ENCODE measurements at places on chromosomes 1 and 21. TPM values are rescaled to one million over a fixed set of nuclear protein-coding genes. Genes with fewer than 3 reads are reported as not detected.
A peak's percentile ranks its signal among the peaks of the same experiment; 100 is the strongest.

GRCh38 chr1:35505911-35506798 lies 51.0 kb downstream of the KIAA0319L start:
- DNase-seq, result no peak

The BPNT1 gene
- 26.6 TPM for total RNA-seq

- no peak for DNase-seq
These were observed 32.6 kb upstream of the BTG2 start for GRCh38 chr1:203272633-203273205.

GRCh38 chr21:28459193-28459592 lies 533.5 kb downstream of the LTN1 start:
- DNase-seq, result no peak

DNA sequence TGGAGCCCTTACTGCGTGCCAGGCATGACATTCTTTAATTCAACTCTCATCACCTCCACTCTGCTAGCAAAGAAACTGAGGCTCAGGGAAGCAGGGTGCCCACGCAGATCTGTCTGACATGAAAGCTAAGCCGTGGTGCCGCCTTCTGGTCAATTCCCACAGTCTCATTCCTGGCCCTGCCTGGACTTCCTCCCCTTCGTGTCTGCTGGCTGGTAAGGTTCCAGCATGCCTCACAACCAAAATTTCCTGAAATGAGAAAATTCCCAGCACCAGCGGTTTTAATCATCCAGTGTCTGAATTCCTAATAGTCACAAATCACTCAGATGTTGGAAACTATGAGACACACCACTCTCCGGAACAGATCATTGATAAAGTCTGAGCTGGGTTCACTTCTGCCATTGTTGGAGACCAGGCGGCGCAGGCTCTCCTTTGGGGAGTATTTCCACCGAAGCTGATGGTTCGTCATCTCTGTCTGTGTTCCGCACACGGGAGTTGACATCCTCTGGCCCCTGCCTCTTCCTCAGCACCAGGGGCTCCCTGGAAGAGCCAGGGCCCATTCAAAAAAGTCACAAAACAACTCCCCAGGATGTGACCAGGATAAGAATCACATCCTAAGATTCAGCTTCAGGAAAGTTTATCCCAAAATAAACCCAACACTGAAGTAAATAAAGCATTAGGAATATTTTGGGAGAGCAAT lies 167.7 kb downstream of the PLPP3 start:
- DNase-seq, result no peak

DNA sequence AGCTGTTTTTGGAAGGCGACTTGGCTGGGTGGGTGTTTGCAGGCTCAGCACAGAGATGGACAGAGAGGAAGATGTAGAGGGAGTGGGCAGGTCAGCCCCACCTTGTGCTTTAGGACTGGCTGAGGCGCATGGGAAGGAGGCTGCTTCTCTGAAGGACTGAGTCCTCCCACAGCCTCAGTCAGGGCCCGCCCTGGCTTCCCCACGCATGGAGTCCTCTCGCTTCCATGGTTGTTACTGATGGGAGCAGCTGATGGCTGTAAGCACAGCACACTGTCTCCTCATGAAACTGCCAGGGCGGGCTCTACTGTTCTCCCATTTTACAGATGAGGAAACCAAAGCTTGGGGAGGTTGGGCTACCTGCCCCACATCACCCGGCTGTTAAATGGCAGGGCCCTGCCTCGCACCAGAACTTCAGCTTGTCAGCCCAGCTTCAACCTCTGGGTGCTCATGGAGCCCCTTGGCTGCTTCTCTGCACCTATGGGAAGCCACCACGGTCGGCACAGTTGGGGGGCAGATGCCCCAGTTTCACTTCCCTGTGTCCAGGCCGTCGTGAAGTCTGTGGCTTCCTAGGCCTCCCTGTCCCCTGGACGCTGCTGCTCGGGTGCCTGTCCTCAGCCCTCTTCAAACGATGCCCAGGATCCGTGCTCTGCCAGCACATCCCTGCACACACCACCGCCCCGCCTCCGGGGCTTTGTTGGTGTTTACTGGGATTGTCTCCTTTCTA lies 2.4 kb downstream of the TMEM201 start:
- no peak for DNase-seq

DNA sequence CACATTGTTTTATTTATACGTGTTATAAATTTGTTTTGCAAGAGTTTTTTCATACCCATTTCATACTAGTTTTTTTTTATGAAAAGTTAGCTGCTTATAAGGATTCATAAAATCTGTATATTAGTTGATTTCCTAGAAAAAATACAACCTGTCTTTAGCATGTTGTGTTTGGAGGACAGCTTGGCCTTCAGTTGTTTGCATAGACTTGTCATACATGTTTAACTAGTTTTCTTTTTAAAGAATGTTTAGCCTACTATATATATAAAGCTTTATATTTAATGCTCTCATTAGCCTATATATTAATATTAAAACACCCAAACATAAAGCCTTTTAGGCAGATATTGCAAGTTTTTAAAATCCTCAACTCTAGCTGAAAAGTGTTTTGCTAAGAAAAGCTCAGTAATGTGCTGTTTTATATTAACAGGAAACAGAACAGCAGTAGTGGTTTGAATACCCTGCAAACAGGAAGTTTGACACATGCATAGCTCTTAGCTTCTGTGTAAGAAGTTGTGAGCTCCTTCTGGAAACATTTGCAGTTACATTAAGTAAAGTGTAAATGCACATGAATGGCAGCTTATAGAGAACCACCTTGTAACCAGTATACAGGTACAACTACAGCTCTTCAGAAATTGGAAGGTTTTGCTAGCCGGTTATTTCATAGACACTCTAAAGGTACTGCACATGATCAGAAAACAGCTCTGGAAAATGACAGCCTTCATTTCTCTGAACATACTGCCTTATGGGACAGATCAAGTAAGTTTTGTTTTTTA lies at the start of gene PRKACB:
PRKACB (plus strand) TSS at position 476 of the 770 bp plus-strand sequence; CDS start at position 567, 91 bp downstream.
- DNase-seq, result no peak

DNA sequence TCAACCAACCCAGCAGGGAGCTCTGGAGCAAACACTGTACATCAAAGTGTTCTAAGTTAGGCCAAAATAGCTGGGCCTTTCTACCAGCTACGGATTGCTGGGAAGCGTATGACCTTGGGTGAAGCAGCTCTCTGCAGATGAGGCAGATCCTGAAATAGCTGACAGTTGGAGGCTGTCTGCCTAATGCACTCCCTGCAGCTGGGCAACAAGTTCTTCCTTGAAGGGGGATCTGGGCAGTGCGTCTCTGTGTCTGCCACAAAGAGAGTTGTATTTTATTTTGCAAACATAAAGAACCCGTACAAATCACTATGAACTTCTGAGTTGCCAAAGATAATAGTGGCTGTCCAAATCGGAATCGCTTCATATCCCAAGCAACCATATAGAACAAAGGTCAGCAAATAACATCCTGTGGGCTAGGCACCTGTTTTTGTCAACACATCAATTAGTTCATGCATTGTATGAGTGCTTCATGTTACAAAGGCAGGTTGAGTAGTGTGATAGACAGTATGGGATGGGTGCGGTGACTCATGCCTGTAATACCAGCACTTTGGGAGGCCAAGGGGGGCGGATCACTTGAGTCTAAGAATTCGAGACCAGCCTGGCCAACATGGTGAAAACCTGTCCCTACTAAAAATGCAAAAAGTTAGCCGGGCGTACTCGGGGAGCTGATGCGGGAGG lies 29.1 kb upstream of the KLF17 start:
- DNase-seq, result no peak

The HFM1 gene
- 7.4 TPM for total RNA-seq

The CR1L gene
- total RNA-seq, result not detected

DNA sequence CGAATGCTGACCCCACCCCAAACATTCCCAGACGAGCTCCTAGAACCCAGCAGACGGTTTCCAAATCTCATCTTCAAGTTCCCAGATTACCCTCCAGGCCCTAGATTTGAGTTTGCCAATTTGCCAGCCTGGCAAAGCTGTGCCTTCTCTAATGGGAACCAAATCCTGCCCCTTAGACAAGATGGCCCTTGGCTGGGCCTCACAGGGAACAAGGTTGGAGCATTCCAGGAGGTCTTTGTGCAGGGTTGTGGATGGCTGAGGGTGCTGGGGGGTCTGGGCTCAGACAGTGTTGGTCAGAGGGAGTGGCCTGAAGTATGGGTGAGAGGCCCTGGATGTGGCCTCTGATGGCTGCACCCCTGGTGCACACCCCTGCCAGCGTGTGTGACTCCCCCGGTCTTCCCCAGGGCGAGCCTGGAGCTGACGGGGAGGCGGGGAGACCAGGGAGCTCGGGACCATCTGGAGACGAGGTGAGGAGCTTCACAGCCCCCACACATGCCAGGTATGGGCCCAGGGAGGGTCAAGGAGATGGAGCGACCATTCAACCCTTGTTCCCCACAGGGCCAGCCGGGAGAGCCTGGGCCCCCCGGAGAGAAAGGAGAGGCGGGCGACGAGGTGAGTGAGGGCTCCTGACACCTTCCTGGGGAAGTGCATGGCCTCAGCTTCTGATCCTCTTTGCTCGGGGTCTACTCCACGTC lies 10.2 kb downstream of the COL6A1 start:
- DNase-seq, result no peak

The FALEC gene
- total RNA-seq, result 1.9 TPM

DNA sequence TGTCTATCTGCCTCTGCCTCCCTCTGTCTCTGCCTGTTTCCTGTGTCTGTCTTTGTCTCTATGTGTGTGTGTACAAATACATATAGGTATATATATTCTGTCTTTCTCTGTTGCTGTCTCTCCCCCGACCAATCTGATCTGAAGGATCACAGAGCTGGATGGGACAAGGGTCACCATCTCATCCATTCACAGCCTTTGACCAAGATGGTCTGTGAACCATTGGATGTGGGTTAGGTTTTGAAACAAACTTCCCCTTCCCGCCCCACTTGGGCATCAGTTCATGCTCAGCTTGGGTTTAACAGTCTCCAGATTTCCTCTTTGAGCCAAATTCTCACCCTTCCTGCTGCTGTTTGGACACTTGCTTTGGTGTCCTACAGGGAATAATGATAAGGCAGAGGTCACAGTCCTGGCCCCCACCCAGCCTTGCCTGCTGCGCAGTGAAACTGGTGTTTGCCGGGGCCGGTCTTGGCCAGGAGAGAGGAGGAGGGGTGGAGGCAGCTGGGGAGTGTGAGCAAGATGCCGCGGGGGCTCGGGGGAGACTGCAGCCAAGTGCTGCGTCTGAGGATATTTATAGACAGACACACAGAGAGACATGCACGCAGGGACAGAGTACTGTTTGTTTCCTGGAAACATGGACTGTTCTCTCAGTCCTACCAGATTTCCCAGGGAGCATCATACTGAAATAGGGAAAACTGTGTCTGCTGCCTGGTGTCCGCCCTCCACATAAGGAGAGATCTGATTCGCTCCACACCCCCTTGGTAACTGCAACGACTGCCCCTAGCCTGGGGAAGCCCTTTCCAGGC lies 27.0 kb upstream of the BTG2 start:
- DNase-seq, result peak; percentile 65

The IGSF3 gene
- total RNA-seq, result 59.2 TPM

DNA sequence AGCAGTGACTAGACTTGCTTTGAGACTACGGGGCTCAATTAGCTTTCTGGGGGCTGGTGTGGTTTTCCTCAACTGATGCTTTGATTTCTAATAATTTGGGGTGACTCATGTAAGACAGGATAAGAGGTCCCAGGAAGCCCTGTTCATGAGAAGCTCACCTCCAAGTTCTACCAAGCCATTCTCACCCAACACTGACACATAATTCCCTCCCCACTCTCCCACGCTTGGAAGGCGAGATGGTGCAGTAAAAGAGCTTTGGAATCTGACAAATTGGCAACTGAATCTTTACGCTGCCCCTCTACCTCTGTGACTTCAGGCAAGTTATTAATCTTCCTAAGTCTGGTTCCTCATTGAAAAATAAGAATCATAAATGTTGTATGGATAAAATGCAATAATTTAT lies 299.1 kb upstream of the DUSP10 start:
- no peak for DNase-seq

- no peak for DNase-seq
These were observed 95.9 kb upstream of the ETS2 start for GRCh38 chr21:38709876-38710275.

The S100A8 gene
- not detected for total RNA-seq

The USH2A gene
- 0.04 TPM for total RNA-seq

GRCh38 chr1:182690886-182691443 lies 6.6 kb upstream of the RGS8 start:
- DNase-seq, result no peak

DNA sequence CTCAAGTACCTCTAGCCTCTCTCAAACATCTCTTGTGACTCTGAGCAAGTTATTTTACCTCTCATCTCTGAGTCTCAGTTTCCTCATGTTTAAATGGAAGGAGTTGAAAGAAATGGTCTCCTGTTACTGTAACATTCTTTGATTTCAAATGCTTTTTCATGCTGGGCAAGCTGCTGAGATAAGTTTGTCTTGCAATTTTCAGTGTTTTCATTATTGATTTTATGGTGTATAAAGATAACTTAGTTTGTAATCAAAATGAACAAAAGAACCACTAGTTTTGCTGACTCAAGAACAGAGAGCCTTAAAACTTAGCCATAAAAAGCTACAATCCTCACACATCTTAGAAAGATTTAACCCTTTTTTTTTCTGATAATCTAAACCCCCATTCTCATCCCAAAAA lies 4.5 kb downstream of the LIPI start:
- no peak for DNase-seq

DNA sequence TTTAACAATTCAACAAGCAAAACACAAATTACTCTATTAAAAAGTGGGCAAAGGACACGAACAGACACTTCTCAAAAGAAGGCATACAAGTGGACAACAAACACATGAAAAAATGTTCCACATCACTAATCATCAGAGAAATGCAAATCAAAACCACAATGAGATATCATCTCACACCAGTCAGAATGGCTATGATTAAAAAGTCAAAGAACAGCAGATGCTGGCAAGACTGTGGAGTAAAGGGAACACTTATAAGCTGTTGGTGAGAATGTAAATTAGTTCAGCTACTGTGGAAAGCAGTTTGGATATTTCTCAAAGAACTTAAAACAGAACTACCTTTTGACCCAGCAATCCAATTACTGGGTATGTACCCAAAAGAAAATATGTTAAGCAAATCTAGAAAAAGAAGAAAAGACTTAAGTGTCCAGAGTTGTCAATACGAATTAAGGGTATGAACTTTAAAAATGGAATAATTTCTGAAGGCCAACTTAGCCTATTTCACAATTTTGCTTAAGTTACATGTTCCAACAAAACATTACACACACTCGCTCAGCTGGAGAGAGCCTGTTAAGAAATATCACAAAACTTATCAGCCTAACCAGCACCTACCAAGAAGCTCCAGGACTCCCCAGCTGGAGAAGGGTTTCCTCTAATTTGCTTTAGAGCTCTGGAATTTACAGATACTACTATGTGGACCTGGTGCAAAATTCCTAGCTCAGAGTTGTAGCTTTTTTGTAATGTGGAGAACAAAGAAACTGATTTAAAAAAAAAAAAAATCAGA lies 232.1 kb downstream of the DUSP10 start:
- DNase-seq, result no peak

GRCh38 chr21:35119501-35120047 lies 70.5 kb upstream of the RUNX1 start:
- DNase-seq, result no peak

All from mesothelial cell of epicardium (in vitro differentiated cells).